ENCODE measurements at places on chromosomes 2 and 18. TPM values are rescaled to one million over a fixed set of nuclear protein-coding genes. Genes with fewer than 3 reads are reported as not detected.

- no peak for DNase-seq
These were observed 14.7 kb downstream of the NABP1 start for GRCh38 chr2:191692502-191693115.

Gene HOXD3
- total RNA-seq, result 9.2 TPM

Gene TTN
- total RNA-seq, result under 0.01 TPM

DNA sequence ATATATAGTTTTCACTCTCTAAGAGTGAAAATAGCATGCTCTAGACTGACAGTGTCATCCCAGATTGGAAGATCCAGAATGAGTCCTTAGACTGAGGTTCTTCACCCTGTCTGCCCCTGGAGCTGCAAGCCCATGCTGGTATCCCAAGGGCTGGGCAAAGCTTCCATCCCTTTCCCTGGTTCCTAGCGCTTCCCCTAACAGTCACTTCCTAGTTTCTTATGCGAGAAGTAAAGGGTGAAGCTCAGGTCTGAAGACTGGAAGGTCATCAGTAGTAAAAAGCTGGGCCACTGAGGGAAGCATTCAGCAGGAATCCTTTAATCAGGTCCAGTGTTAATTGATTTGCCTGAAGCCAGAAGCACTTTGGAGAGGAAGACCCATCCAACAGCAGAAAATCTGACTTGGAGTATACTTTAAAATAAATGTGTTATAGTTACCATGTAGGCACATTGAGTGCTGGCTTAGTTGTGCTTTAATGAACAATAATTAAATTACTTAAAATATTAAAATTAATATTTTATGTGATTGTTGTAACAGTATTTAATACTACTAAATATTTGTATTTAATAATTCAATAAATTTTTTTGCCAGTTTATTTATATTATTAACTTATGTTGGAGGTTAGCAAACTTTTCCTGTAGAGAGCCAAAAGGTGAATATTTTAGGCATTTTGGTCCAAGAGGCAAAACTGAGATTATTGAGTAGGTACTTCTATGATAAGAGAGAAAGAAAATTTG is 237.9 kb downstream of the FHOD3 start:
- no peak for DNase-seq

Gene SLC5A6
- total RNA-seq, result 52.1 TPM
